Stimulated activated CD8-positive, alpha-beta memory T cell treated with anti-CD3 and anti-CD28 coated beads, Interleukin-4, amount 100 ng/mL, for 1 hour (primary cell): ENCODE measurements at places on chromosomes 5 and 9.

DNA sequence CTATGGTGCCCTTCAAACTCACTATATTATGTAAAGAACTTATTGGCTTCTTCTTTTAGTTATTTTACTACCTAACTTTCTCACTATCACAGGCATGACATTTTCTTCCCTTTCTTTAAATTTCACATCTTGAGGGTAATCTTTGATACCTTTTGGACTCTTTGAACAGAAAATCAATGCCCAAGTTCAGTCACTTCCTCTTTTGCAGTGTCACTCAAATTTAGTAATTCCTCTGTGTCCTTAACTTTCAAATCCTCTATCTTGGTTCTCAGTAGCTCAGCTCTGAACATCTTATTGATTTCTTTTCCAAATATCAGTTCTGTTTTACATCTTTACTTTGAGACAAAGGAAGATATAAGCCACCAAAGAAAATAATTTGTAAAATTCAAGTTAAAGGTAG, 25.5 kb downstream of the CNTLN start:
- DNase-seq: no peak

GRCh38 chr9:137602661-137603060, 2.8 kb upstream of the ARRDC1 start:
- DNase-seq: no peak

- DNase-seq: no peak
Observed at GRCh38 chr5:91189480-91190313, 193.4 kb downstream of the ARRDC3 start.

DNA sequence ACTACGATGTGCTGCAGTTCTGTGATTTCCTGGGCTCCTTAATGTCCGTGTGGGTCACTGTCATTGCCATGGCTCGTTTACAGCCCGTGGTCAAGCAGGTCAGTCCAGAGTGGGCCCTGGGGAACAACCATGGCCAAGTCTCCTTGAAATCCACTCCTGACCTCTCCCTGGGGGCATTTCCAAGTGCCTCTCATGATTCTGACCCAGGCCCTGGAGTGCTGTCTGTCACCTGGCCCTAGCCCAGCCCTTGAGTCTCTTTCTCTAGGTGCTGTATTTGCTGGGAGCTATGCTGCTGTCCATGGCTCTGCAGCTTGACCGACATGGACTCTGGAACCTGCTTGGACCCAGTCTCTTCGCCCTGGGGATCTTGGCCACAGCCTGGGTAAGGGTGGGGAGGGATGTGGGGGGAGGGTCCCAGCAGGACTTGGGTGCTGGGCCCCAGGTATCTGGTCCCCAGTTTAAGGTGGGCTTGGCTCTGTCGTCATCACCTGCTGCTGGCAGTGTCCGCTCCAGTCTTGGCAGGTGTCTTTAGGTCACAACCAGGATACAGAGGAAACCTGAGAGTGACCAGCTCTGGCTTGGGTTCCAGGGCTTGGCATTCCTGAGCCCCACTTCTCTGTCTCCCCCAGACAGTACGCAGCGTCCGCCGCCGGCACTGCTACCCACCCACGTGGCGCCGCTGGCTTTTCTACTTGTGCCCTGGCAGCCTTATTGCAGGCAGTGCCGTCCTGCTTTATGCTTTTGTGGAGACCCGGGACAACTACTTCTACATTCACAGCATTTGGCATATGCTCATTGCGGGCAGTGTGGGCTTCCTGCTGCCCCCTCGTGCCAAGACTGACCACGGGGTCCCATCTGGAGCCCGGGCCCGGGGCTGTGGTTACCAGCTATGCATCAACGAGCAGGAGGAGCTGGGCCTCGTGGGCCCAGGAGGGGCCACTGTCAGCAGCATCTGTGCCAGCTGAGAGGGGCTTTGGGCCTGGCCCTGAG, 17.0 kb downstream of the OR13J1 start:
- no peak for DNase-seq

DNA sequence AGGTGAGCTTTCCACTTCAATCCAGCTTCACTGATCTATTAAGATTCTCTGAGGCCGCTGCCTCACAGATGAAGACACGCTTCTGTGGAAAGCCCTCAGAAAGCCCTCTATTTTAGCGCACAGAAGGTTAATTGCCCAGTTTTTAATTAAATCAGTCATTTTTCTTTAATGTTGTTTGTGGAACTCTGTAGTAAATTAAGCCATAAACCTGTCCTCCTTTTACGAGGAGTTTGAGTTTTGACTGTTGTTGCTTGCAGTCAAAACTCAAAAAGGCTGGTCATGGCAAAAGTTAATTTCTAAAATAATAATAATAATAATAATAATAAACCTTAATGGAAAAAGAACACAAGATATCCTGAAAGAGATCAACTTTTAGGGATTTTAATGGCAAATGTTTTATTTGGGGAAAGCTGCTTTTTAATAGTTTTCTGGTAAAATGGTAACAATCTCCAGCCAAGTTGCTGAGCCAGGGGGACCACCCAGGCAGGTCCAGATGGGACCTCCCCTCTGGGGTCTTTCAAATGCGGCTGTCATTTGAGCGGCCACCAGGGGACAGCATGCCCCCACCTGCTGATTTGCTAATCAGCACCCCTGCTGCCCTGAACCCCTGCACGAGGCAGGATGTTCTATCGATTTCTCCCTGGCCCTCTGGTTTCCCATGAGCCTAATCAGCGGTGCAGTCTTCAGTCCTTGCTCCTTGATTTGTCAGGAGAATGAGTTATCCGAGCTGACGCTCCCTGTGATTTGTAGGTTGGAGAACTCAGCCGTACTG, 247.2 kb downstream of the FSTL4 start:
- DNase-seq: no peak

DNA sequence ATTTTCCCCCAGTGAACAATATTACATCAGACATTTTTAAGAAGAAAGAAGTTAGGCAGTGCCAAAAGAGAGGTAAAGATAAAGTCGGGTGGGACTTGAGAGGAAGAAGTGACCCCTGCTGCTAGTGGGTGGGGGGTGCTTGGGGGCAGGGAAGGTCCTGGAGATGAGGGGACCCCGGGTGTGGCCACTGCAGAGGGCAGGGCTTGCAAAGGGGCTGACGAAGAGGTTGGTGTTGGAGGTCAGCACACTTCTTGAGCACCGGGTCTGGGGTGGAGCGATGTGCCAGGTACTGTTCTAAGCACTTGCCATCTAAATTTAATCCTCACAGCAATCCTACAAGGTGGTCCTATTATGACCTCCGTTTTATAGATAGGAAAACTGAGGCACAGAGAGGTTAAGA, 62.0 kb downstream of the AMBP start:
- no peak for DNase-seq

DNA sequence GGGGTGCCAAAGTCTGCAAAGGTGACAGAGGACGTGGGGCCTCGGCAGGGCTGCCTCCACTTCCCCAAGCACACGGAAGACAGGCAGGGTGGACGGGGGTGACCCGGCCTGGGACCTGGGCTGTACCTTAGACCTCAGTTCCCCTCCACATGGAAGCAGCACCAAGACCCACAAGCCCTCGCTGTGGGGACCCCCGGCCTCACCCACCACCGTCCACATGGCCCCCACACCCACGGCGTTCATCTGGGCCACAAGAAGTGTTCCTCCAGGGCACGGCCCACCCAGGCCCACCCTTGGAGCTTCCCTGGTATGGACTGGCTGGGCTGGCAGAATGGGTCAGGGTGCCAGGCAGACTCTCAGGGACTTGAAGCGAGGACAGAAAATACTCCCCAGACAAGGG, 45.8 kb upstream of the NKD2 start:
- DNase-seq: no peak

DNA sequence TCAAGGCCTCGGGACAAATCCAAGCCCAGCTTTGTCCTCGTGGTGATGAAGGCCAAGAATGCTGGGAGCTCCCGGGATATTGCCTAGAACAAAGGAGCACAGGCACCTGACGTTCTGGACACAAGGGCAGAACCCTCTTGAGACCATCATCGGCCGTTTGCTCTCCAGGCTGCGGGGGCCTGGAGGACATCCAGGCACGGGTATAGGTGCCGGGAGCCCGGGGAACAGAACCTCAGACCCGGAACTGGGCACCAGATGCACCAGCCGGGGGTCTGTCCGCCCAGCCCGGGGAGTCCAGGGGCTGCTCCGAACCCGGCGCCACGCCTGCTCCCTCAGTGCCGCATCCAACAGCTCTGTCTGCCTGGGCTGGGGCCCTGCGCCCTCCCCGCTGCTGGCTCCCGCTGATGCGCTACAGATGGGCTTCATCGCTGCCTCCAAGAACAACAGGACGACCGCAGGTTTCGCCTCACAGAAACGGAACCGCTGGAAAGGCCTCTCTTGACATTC, 88.0 kb downstream of the ADAMTS2 start:
- no peak for DNase-seq

- DNase-seq: no peak
Observed at GRCh38 chr5:96626956-96627355, 35.2 kb upstream of the CAST start.

GRCh38 chr5:16889972-16890519, 46.0 kb downstream of the MYO10 start:
- no peak for DNase-seq

DNA sequence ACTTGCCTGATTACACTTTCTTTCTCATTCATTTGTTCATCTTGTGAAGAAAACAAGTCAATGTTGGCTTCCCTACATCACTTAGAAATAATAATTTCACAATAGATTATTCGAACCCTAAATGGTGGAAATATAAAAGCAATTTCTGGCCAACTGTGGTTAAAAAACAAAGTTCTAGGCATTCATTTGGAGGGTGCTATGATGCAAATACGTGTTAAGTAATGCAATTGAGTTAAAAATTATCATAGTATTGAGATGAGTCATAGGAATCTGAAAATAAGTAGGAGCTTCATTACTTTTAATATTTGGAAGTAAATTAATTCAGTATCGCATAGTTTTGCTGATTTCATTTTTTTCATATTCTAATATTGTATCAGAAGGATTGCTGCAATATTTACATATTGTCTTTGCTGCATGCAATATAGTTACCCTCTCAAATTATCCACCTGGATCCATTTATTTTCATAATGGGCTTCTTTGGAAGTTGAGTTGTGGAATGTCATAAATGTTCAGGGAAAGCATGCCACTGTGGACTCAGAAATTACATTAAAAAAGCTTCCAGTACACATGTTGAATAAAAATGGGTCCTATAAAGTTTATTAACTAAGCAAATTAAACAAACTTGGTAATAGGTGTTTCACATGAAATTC, 647.7 kb upstream of the WWC1 start:
- DNase-seq: no peak

DNA sequence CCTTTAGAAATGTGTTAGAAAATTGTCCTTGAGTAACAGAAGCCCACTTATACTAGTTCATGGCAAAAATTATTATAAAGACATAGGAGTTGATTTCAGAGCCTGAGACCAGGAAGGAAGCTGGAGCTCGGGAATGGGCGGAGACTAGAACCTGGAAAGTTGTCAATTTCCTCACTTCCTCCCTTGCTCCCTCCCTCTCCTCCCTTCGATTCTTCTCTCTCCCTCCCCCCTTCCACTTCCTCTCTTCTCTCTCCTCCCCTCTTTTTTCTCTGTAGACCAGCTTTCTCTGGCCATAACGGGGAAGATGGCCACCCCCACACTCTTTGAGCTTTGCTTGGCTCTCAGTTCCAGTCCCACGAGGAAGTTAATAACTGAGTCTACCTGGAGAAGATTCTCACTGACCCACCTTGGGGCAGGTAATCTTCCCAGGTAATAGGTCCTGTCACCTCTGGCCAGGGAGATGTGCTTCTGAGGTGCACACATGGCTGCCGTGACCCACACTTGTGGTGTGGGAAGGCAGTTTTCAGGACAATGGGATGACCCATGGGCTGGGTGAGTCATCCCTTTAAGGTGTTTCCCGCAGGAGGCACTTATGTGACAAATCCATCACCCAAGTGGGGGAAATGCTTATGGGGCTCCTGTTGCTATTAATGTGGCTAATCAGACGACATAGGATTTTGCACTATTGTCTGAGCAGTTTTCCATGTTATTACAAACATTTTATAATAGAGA, 78.7 kb downstream of the HSPA4 start:
- no peak for DNase-seq

- no peak for DNase-seq
Observed at GRCh38 chr5:59300930-59301329, 592.6 kb downstream of the PDE4D start.

- no peak for DNase-seq
Observed at GRCh38 chr9:70581955-70582350, 167.5 kb upstream of the KLF9 start.

DNA sequence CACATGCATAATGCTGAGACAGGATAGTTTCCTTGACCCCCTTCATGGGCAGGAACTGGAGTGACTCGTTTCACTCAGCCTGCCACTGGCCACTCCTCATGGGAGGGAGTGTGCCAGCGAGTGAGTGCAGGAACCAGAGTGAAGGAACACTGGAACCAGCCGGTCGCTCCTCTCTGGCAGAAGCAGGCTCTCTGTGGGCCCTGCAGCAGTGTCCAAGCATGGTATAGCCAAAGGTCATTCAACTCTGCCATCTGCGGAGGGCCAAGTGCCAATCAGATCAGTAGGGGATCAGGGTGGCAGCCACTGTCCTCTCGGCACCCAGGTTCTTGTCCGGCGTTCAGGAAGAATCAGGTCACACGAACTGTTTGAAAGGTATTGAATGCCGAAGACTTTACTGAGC, 169.3 kb upstream of the PPP1R2B start:
- DNase-seq: no peak

DNA sequence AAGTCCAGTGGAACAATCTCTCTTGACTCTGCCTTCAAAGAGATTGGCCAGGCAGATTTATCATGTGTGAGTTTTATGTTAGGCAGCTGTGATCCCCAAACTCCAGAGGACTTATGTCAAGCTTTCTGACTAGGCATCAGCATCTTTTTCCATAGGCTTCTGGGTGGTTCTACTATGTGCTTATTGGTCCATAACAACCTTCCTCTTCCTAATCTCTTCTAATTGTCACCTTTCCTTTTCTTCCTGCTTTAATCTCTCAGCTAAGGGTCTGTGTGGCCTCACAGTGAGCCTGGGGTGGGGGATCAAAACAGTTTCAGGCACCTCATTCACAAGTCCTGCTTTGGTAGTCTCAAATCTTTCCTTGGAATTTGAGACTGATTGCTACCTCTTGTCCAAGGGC, 170.9 kb upstream of the CHD1 start:
- no peak for DNase-seq

GRCh38 chr9:132627106-132627505, 42.7 kb downstream of the DDX31 start:
- no peak for DNase-seq

- DNase-seq: no peak
Observed at GRCh38 chr5:107486489-107486888, 184.2 kb downstream of the EFNA5 start.

- DNase-seq: no peak
Observed at GRCh38 chr9:125631391-125632085, 75.5 kb downstream of the MAPKAP1 start.

DNA sequence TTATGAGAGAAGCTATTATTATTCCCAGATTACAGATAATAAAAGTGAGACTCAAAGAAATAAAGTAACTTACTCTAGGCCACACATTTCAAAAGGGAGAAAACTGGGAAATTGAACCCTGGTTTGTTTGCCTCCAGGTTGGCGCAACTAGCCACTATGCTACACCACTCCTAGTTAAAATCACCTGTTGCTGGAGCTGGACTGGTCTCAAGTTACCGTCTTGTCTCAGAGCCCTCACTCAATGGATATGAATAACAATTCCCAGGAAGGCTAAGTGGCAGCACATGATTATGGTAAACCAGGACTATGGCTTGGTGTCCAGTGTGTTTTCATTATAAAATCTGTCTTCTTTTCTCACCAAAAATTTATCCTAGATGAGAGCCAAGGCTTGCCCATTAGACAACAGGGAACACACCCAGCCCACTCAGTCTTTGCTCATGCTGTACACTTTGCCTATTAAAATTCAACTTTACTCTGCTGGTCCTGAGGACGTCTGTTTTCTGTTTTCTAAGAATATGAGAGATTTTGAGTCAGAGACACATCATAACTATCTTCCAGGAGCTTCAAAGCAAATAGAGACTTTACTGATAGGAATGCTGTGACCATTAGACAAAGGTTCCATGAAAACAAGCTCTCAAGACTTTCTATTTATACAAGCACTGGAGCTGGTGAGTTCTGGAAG, 58.1 kb downstream of the ADRB2 start:
- no peak for DNase-seq
